Endothelial cell of umbilical vein (primary cell): ENCODE measurements at places on chromosomes 5 and 9. TPM values are rescaled to one million over a fixed set of nuclear protein-coding genes. Genes with fewer than 3 reads are reported as not detected.

Gene IFNA21
- not detected in 2 replicates for total RNA-seq

Gene CCDC69
- 4.3 and 4.5 TPM in 2 replicates for total RNA-seq

Gene BSPRY
- total RNA-seq, result not detected in 2 replicates

Gene BTNL8
- total RNA-seq, result not detected in 2 replicates

Gene LCNL1
- not detected in 2 replicates for total RNA-seq

Gene PCDHB8
- total RNA-seq, result 0.53 TPM in 1 of 2 replicates, not detected in the other

Gene ZNF618
- total RNA-seq, result 60.6 and 80.3 TPM in 2 replicates

Gene GLRX
- total RNA-seq, result 13.3 and 14.2 TPM in 2 replicates

Gene TLR4
- total RNA-seq, result 38.6 and 41.7 TPM in 2 replicates

Gene RXFP3
- total RNA-seq, result not detected in 2 replicates
